H7 (cell line): ENCODE measurements at places on chromosomes 11 and 22.
A peak's percentile ranks its signal among the peaks of the same experiment; 100 is the strongest.

GRCh38 chr22:44901301-44901700 is 108.5 kb downstream of the PHF21B start:
- DNase-seq = no peak

DNA sequence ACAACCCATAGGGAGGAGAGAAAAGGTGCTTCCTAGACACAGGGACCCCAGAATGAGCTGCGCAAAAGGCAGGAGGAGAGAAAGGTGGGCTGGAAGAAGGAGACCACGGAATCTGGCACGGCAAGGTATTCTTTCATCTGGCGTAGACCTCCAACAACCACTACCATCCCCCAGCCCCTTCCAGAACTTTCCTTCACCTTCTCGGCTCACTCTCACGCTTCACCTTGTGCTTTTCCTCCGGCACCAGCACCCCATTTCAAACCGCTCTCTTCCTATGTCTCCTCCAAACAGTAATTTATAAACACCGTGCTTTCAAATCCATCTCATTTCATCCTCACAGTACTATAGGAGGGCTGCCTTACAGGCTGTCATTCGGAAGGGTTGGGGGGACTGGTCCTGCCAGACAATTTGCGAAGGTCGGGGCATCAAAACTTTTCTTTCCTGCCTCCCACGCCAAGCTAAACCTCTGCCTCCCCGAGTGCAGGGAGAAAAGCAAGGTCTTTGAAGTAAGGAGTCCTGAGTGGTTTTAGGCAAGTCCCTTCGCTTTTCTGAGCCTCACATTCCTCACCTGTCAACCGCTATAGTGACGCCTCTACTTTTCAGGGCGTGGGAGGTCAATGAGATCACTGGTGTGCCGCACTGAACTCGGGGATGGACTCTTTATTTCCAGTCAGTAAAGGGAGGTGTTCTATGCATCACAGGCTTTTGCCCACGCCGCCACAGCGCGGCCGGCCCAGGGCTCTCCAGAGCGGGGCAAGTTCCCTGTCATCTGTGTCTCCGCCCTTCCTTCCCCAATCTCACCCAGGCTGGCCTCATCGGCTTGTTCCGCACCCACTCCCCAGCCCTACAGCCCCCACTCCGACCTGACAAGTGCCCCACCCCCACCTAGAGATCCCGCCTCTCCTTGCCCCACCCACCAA is 800 bp downstream of the KCTD21 start:
- peak; percentile 41 for DNase-seq

GRCh38 chr11:18384157-18384641 is 10.2 kb upstream of the LDHA start:
- no peak for DNase-seq

DNA sequence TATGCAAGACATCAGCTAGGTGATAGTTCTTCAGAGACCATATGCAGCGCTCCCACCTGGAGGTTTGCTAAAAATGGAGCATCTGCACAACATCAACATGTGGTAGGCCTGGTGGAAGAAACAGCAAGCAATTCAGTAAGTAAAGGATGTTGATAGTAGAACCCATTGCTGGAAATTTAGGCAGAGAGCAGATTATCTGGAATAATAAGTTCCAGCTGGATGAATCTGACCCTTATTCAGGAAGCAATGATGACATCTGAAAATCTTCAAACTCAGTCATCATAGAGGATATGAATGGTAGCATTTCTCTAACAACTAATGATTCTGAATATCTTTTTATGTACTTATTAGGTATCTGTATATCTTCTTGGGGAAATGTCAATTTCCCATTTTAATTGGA is 225.2 kb upstream of the ANO3 start:
- DNase-seq = no peak

DNA sequence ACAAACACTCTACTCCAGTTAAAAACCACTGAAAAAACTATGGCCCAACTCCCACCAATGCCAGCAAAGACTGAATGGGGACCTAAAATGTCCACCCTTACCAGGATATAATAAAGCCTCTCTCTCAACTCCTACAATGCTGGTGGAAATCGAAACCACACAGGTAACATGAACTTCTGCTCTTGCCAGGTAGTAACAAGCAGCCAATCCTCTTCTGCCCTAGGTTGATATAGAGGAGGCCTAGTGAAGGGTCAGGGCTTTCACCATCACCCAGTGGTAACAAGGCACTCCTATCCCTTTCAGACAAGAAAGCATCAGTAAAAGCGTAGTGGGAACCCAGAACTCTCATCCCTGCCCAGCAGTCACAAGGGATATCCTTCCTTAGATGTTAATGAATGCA is 22.6 kb downstream of the DCUN1D5 start:
- no peak for DNase-seq

DNA sequence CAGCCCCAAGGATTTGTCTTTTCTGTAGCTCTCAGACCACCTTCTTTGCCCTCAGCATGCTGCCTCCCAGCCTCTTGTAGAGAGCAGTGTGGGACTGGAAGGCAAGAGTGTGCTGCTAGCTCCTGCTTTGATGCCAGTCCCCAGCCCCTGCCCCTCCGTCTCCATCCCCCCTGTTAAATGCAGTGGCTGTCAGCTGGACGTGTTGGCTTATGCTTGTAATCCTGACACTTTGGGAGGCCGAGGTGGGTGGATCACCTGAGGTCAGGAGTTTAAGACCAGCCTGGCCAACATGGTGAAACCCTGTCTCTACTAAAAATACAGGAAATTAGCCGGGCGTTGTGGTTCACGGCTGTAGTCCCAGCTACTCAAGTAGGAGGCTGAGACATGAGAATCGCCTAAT is 15.5 kb downstream of the SNRPD3 start:
- no peak for DNase-seq

- DNase-seq = peak; percentile 48
Observed at GRCh38 chr11:104254347-104254746, 90.4 kb upstream of the PDGFD start.

GRCh38 chr22:42343531-42344081 is 73.2 kb upstream of the TCF20 start:
- peak; percentile 96 for DNase-seq

DNA sequence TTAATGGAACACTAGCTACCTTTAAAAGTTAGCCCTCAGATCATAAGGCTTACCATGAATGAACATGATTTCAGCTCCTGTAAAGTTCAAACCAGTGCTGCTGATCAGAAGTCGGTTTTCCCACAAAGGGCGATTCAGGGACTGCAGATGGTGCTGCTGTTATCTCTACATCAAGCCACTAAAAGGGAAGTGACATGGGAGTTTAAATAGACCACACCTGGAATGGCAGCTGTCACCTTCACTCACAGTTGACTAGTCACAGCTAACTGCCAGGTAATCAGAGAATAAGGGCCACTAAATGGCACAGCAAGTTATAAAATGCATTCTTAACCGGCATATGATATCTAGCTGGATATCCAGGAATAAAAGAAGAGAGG is 581.1 kb upstream of the ARHGAP42 start:
- DNase-seq = no peak

- DNase-seq = no peak
Observed at GRCh38 chr11:118892514-118892913, 8.8 kb downstream of the CXCR5 start.

DNA sequence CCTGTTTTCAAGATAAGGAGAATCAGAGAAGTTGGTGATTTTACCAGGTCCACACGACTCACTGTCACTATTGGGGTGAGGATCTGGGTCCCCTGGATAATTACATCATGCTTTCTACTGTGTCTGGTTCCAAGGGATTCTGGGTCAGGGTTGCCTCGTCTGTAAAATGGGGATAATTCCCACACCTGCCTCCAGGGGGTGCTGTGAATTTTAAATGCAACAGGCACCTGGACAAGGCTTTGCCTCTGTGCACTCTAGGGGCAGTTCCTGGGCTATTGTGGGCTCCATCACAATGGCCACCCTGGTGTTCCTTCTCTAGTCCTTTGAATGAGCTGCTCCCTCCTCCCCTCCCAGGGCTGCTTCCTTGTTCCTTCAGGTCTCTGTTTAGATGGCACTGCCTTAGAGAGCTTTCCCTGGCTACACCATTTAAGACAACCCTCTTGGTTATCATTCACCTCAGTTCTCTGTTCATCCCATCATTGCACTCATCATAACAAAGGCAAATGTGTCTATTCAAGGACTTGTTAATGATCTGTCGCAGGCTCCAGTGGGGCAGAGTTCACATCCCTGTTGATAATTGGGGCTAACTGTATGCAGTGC is 178.6 kb downstream of the MIAT start:
- DNase-seq = peak; percentile 83

DNA sequence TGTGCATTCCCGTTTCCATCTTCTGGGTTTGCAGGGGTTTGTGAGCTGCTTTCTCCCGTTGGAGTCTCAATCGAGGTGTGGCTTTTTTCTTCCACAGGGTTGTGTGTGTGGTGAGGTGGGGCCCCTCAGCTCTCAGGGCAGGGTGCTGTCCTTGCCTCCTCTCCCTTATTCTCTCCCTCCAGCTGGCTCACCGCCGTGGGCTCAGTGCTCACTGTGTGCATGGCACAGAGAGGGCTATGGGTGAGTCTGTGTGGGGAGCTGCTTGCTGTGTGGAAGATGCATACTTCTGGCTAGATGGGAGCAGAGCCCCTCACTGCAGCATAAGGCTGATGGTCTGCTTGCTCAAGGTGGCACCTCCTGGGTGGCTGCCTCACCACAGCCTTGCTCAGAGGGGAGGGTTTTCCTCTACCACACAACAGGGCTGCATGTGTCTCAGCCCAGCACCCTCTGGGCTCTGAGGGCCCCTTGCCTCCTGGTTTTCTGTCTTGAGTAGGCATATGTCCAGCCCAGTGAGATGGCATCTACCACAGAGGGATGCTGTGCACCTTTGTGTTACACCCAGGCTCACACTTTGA is 203.1 kb upstream of the B3GAT1 start:
- DNase-seq = no peak

- no peak for DNase-seq
Observed at GRCh38 chr11:28176351-28176750, 68.2 kb downstream of the METTL15 start.

- DNase-seq = peak; percentile 60
Observed at GRCh38 chr11:121479698-121480238, 27.0 kb upstream of the SORL1-AS1 start.

GRCh38 chr22:50526834-50527801 is 1.7 kb upstream of the SCO2 start:
- peak; percentile 93 for DNase-seq

DNA sequence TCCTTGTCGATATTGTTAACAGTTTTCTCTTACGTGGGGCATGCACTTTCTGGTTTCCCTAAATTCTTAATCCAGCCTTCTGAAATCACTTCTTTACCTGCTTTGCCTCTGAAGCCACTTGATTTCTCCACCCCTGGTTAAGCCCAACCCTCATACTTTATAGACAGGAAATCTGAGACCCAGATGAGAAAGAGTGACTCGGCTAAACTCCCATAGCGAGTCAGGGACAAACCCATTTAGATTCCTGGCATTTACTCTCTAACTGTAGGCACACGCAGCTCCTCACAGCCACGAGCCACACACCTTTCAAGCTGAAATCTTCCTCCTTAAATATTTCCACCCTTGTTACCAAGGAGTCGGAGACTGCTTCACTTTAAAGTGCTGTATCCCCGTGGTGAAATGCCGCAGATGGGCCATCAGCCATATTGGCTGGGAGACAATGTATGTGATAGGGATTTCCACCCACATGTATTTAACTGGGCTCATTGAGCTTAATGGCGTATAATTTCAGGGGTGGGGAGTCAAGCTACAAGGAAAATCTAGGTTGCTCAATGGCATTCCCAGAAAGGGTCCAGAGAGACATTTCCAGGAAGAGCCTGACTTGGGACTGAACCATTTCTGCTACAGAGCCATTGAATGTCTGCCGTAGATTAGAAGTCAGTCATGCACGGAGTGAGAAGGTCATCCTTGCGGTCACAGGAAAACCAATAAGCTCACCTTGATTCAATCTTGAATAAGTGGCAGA is 49.9 kb upstream of the GRK3 start:
- peak; percentile 39 for DNase-seq
